ENCODE measurements at places on chromosomes 13 and 19.

DNA sequence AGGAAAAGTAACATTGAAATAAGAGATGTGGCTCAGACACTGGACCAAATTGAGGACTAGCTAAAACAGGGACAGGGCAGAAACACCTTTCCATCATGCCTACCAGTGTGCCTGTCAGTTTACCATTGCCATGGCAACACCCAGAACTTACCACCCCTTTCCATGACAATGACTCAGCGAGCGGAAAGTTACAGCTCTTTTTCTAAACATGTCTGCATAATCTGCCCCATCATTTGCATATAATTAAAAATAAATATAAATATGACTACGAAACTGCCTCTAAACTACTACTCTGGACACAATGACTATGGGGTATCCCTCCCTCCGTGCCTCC lies 96.0 kb downstream of the UBL3 start:
- no peak for DNase-seq

DNA sequence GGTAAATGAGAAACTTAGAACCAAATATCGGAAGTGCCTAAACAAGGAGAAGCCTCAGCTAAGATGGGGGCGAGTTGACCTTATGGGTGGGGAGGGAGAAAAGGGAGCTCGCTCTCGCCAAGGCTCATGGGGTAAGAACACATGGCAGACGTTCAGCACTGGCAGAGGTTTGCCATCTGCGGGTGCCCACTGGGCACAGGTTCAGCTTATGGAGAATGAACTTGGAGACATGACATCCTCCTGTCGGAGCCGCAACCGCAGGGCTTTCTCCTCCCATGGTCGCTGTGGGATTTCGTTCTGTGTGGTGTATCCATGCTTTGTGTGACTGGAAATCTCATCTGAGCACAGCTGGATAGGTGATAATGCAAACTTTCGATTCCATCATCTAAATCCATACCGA lies 36.1 kb upstream of the PEPD start:
- DNase-seq, result no peak

DNA sequence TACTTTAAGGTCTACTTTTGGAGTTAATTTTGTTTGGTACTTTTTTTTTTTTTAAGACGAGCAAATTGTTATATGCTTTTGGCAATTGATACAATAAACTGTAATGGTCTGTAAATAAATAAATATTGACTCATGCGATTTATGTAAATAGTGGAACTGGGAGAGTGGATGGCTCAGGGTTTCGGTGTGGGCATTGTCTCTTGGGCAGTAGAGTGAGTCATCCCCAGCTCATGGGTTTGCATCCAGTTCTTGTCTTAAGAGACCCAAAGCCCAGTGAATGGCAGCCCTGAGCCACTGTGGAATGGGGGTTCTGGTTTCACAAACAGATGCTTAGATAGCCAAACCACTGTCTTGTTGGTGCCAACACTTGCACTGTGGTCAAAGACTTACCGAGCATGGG lies 33.0 kb downstream of the FGF9 start:
- DNase-seq, result no peak

DNA sequence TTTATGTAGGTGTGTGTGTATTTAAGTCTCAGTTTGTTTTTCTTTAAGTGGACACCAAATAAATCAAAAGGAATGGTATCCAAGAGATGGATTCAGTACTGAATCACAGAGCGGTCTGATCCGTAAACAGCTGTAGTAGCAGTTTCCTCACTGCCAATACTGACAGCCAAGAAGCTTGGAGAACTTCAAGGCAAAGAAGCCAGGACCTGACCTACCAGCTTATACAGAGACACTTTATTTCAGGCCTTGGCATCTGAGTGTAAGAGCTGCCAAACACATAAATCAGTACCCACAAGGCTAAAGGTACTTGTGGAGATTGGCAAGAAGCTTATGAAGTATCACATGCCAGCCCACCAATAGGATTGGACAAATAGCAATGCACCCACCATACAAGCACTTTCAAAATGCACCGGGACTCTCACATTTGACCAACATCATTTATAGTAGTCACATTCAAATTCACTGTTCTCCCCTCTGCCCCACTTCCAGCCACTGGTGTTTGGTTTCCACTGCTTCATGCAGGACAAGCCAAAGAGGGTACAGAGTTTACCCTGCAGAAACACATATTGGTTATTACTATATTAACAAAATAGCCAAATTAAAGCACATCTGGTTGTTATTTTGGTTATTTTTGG lies 357.9 kb downstream of the KLF12 start:
- no peak for DNase-seq

GRCh38 chr13:110907951-110908898 lies 6.6 kb downstream of the ANKRD10 start:
- DNase-seq, result no peak

DNA sequence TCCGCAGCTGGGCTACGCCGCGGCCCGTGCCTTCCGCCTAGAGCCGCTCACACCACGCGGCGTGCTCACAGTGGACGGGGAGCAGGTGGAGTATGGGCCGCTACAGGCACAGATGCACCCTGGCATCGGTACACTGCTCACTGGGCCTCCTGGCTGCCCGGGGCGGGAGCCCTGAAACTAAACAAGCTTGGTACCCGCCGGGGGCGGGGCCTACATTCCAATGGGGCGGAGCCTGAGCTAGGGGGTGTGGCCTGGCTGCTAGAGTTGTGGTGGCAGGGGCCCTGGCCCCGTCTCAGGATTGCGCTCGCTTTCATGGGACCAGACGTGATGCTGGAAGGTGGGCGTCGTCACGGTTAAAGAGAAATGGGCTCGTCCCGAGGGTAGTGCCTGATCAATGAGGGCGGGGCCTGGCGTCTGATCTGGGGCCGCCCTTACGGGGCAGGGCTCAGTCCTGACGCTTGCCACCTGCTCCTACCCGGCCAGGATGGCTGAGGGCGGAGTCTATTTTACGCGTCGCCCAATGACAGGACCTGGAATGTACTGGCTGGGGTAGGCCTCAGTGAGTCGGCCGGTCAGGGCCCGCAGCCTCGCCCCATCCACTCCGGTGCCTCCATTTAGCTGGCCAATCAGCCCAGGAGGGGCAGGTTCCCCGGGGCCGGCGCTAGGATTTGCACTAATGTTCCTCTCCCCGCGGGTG lies 7.4 kb downstream of the DBP start:
- no peak for DNase-seq

DNA sequence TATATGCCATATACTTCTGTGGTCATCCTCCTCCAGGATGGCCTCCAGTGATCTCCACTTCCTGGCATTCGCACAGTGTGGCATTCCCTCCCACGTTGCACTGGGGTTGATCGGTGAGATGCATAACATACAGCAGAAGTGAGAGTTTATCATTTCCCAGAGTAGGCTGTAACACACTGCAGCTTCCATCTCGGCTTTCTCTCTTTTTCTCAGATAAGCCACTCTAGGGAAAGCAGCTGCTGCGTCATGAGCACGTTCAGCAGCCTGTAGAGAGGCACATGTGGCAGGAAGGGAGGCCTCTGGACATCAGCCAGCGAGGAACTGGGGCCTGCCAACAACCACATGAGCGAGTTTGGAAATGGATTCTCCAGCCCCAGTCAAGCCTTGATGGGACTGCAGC lies 807.1 kb downstream of the DIAPH3 start:
- DNase-seq, result no peak

GRCh38 chr19:38710928-38711725 lies 33.1 kb downstream of the CAPN12 start:
- DNase-seq, result no peak

GRCh38 chr19:54273821-54274220 lies 7.1 kb downstream of the LILRB2 start:
- no peak for DNase-seq

DNA sequence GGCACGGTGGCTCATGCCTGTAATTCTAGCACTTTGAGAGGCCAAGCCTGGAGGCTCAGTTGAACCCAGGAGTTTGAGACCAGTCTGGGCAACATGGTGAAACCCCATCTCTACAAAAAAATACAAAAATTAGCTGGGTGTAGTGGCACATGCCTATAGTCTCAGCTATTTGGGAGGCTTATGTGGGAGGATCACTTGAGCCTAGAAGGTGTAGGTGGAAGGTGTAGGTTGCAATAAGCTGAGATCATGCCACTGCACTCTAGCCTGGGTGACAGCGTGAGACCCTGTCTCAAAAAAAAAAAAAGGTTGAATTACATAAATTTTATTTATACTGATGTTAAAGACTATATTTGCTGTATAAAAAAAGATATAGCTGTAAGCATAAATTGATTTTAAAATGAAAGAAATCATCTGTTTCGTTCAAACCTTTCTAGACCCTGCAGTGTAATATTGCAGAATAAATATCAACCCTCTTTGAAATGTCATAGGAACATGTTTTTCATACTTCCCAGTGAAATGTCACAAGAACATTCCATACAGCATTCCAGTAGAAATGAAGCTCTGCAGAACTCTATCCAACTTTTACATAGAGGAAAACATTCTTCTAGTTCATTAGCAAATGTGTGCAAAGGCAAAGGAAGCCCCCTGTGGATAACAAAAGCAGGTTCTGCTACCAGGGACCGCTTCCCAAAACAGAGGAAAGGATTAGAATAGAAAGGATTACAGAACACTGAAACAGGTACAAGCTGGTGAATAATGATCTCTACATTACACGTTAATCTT lies 76.0 kb downstream of the CAB39L start:
- no peak for DNase-seq

GRCh38 chr13:111316161-111316730 lies 4.2 kb upstream of the TEX29 start:
- DNase-seq, result no peak

DNA sequence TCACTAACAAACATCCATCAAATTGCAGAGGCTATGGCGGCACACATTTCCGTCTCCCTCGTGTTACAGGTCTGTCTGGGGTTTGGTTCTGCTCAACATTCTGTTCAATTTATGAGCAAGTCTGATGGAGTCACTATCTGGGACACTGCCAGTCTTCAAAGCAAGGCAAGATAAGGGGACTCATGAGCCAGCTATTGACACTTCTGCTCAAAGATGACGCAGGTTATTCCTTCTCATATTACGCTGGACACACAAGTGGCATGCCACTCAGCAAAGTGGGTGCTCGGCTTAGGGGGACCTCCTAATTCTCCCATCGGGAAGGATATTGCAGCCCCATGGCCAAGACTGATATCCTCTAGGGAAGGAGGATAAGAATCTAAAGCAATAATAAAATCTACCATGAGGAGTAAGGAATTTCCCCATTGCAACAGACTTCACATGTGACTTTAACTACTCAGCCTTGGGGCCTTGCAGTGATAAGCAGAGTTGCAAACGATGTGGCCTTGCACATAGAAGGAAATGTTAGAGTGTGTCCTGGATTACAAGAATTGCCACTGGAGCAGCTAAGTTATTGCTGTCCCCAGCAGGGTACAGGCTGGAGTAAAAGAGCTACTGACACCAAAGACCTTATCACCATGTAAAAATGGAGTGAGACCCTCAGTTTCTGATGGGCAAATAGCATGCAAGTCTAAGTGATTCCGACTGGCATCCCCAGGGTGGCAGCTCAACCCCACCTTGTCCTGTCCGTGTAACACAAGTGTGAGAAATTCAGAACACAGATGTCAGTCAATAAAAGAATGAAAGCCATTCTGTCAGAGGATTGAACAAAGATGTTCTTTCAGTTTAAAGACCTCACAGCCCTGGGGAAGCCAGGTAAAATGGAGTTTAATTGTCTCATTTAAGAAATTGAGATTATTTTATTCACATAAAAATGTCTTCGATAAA lies 306.1 kb downstream of the IRS2 start:
- no peak for DNase-seq

- peak; percentile 47 for DNase-seq
Observed at GRCh38 chr19:49441210-49441959, at the start of gene SLC17A7. TSS of gene SLC17A7 (minus strand) at chr19:49441527. CDS start at chr19:49441379, 148 bp downstream.

- DNase-seq, result no peak
Observed at GRCh38 chr19:11264452-11265176, 2.3 kb upstream of the DOCK6 start.

GRCh38 chr19:11423791-11424181 lies 4.7 kb upstream of the RGL3 start:
- DNase-seq, result no peak

DNA sequence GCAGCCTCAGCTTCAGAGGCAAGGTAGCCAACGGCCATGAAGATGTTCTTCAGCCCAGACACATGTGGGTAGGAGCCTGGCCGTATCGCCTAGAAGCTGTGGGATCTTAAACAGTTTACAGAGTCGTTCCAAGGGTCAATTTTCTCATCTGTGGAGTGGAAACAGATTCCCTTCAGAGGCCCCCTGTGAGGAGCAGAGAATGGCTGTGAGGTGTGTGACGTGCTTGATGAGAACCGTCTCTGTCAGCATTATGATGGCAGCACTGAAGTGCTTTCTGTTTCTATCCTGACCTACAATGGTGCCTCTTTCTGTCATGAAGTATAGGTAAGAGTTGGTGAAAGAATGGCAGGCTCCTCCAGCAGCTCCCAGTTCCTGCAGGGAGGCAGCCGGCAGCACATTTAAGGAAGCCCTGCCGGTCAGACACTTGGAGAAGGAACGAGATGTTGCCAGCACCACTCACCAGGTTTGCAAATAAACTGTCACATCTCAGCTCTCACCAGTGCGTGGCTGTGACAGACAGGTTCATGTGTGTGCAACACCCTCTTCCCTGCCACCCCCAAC lies 277.3 kb downstream of the FOXO1 start:
- peak; percentile 34 for DNase-seq

DNA sequence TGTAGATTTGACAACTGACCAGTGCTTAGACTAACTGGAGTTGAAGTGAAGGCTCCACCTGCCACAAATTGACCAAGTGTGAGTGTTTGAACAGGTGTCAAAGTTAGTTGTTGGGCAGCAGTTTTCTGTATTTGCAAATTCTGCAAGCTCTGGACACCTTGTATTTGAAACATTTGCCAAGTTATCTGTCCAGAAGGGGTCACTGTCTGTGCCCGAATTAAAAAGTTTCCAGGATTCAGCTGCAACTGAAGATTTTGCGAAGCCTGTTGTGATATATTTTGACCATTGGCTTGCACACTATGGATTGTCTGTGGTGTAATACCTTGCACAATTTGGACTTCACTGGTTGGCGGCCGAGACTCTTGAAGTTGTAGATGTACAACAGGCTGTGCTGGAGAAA lies 1690.7 kb downstream of the SLITRK5 start:
- DNase-seq, result no peak

DNA sequence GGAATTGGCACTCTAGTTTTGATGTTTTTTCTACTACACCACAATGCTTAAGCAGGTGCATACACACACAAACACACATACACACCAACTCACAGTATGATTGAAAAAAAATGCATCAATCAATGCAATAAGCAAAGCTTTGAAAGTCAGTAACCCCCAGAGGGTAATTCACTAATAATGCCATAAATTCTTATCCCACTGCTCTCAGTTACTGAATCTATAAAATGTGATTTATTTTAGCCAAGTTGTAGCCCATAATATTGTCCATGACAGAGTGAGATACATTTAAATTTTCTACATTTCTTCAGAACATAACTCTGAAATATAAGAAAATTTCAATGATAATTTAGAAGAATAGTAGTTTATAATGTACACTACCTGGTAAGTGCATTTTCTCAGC lies 87.9 kb downstream of the LIG4 start:
- no peak for DNase-seq

All from CD4-positive, alpha-beta T cell treated with Interleukin-15 for 1 hour (primary cell).